ENCODE measurements at places on chromosomes 3 and 15. TPM values are rescaled to one million over a fixed set of nuclear protein-coding genes. Genes with fewer than 3 reads are reported as not detected.

Gene GALNT15
- total RNA-seq = 4.3 TPM

Gene CMTM7
- total RNA-seq = 3.0 TPM

Gene TIGIT
- 0.68 TPM for total RNA-seq

DNA sequence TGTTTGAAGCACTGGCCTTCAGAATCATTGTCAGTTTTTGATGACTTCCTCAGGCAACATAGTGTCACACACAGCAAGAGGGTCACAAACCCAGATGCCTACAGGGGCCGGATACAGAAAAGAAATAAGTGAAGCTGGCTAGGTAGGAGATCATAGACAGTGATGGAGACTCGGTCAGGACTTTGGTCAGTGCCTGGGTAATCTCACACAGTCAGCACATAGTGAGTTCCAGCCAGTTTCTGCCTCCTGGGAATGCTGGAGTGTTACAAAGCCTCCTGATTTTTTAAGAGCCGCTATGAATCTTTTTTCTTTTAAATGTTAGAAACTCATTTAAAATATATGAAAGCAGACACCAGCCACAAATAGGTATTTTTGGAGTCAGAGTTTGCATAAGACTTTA is 399.1 kb downstream of the IL5RA start:
- no peak for DNase-seq

DNA sequence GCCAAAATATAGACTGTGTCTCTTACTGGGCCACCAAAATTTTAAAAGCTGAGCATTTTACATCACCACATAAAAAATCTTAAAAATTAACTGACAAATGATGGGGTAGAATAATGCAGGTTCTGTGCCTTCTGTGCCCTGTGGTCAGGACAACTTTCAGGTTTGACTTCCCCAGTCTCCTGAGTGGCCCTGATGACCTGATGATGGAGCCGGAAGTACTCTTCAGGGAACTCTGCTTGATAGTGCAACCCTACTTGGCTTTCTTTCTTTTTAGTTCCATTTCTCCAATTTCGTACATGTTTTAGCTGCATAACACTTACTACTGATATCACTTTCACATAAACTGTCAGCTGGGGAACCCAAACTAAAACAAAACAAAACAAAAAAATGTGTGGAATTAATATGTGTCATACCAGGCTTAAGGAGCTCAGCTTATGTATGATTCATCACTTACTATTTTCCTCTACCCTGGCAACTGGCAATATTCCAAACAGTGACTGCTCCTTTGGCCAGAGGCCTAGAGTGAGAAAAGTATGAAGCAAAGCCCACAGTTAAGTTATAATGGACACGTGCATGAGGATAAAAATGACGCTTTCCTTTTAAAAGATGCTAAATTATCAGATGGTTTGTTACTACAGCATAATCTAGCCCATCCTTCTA is 194.3 kb downstream of the BCHE start:
- DNase-seq = no peak

DNA sequence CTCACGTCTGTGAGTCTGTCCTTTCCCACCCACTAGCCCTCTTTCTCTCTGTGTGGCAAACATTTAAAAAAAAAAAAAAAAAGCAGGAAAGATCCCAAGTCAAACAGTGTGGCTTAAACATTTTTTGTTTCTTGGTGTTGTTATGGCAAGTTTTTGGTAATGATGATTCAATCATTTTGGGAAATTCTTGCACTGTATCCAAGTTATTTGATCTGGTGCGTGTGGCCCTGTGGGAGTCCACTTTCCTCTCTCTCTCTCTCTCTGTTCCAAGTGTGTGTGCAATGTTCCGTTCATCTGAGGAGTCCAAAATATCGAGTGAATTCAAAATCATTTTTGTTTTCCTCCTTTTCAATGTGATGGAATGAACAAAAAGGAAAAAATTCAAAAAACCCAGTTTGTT is 97.7 kb downstream of the GAP43 start:
- no peak for DNase-seq

DNA sequence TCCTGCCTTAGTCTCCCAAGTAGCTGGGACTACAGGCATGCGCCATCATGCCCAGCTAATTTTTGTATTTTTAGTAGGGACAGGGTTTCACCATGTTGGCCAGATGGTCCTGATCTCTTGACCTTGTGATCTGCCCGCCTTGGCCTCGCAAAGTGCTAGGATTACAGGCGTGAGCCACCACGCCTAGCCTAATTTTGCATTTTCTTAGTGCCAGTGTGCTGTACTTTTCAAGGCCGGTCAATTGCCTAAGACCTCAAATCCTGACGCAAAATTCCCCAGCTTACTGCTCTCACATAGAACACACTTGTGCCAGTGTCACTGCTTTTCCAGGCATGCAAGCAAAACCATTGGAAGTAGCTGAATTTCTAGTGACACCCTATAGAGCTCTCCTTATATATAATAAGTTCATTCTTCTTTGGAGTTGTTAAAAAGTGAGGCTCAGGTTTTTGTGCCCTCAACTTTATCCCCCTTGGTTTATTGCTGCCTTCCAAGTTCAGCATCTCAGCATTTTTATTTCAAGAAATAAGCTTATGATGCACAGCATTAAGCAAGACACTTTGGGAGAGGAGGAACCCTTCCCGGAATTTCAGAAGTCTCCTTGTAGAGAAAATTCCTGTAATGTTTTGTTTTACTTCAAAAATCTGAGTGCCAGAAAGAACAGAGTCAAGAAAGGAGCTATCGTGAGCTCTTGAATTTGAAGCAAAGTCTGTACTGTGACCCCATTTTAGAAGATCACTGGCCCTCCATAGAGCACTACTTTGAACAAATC is 93.2 kb downstream of the FILIP1L start:
- DNase-seq = no peak

DNA sequence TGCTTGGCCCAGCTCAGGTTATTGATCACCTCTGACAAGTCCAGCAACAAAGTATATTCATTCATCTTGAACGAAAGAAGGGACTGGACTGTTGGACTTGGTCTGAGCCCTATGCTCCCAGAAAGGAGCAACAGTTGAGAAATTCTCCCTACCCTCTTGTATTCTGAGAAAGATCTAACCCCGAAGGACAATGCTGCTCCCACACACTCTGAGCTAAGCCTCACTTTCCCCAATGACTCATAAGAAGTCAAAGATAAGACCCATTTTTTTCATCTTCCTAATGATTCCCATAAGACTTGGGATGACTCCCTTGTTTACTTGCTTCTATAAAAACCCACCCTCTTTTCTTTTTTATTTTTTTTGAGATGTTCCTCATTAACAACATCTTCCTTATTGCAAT is 549.4 kb upstream of the MDFIC2 start:
- no peak for DNase-seq

GRCh38 chr3:65093641-65094040 is 405.8 kb upstream of the ADAMTS9 start:
- no peak for DNase-seq
